H7 (cell line): ENCODE measurements at places on chromosomes 1 and 21.

- no peak for DNase-seq
Measured at GRCh38 chr21:7952648-7953047, 2568.7 kb upstream of the TPTE start.

- DNase-seq = peak; percentile 95
Measured at GRCh38 chr1:6205849-6206519, at the start of gene RNF207. Gene RNF207 (plus strand): TSS chr1:6206119. CDS start chr1:6206536, 417 bp downstream.

- DNase-seq = peak; percentile 85
Measured at GRCh38 chr1:151846062-151846568, 6.5 kb upstream of the C2CD4D start.

GRCh38 chr1:157770442-157771043, 6.4 kb downstream of the FCRL2 start:
- DNase-seq = peak; percentile 56

- DNase-seq = no peak
Measured at GRCh38 chr1:51542158-51542953, 23.3 kb upstream of the EPS15 start.

DNA sequence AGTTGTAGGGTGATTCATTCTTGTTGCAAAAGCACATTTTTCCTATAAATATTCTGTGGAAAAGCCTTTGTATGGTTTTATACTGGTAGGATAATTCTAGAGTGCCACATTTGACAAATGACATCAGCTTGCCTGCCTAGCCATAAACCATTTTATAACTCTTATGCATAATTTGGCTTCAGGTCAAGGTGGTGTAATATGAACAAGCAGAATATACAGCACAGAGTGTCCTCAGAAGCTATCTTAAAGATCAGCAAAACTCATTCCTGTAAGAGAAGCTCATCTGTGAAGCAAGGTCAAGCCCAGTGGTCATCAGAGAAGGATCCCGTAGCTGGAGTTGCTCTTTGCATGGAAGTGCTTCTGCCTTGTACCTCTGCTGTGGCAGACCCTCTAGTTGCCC, 24.0 kb upstream of the C1orf21 start:
- no peak for DNase-seq
